Stimulated activated CD8-positive, alpha-beta memory T cell treated with anti-CD3 and anti-CD28 coated beads, Interleukin-7, amount 100 ng/mL, for 48 hours (primary cell): ENCODE measurements at places on chromosomes 5 and 9.

DNA sequence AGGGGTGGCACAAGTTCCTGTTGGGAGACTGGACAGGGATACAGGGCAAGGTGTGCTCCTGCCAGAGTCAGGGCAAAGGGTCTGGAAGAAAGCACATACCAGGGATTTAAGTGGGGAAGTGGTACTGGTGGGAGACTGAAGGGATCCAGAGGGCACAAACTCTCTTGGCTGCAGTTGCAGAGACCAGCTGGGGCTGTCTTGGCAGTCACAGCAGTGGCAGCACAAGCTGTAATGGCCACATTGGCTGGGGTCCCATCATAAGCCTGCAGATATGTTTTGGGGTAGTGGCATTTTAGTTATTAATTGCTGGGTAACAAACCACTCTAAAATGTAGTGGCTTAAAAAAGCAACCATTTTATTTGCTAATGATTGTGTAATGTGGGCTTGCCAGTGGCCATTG is 492.2 kb downstream of the ENC1 start:
- no peak for DNase-seq

DNA sequence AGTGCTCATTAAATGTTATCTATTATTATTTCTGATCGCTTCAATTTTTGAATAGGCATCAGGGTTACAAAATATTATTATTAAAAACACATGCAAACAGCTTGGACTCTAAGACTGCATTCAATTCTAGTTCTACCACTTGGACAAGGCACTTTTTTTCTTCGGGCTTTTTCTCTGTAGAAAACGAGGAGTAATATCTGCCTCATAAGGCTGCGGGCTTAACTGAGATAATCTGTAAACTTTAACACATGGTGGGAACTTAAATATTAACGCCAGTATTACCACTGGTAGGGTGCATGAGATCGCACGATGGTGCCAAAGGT is 511 bp upstream of the SPDL1 start:
- DNase-seq, result no peak

- DNase-seq, result no peak
These were observed 179.4 kb upstream of the NR3C1 start for GRCh38 chr5:143582869-143583268.

DNA sequence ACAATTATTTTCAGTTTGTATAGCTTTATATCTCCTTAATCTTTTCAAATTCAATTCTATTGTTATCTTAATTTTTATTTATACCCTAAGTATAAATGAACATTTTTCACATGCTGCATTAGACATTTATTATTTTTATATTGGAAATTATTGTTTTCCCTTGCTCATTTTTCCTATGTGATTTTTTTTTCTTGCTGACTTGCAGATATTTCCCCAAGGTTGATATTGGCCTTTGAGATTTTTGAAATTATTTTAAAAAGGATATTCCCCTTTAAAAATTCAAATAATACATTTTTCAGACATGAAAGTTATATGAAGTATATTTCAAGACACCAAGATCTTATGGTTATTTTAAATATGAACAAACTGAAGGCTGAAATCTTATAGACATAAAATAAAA is 234.2 kb downstream of the TRIM36 start:
- no peak for DNase-seq

DNA sequence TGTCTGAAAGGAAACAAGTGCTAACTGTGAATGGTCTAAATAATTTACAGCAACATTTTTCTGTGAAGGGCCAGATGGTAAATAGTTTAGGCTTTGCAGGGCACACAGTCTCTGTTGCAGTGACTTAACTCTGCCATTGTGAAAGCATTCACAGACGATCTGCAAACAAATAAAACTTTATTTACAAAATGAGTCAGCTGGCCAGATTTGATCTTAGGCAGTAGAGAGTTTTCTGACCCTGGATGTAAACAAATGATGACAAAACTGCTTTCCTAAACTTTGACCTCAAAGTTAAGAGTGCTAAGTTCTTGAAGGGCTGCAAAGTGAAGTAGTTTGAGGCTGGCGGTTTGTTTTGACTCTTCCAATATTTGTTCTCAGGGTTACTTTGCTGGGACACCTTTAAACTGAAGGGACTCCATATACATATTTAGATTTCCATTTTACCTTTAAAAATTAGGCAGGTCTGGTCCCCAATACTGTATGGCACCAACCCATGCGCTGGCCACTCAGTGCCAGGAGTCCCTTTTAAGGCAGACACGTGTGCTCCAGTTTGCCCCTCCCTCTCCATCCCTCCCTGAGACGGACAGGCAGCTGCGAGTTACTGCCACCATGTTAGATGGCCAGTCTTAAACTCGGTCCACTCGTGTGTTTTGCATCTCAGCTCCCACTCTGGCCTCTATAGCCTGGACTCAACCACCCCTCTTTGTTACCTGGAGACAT is 4.0 kb upstream of the ADAMTS16 start:
- DNase-seq, result no peak

DNA sequence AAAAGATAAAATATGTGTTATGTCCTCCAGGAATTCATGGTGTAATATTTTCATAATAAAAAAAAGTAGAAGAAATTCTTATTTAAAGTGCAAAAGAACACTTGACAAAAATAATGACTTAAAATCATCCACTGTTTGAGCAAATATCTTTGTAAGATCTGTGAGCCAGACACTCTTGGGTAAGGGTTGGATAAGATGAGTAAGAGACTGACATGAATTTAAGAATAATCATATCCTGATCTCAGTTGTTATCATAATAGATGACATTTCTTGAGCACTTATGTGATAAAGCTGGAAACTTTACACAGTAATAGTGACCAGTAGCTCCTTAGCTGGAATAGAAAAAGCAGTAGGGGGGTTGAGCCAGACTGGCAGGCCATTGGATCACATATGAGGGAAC is 40.0 kb upstream of the ADRB2 start:
- DNase-seq, result no peak

DNA sequence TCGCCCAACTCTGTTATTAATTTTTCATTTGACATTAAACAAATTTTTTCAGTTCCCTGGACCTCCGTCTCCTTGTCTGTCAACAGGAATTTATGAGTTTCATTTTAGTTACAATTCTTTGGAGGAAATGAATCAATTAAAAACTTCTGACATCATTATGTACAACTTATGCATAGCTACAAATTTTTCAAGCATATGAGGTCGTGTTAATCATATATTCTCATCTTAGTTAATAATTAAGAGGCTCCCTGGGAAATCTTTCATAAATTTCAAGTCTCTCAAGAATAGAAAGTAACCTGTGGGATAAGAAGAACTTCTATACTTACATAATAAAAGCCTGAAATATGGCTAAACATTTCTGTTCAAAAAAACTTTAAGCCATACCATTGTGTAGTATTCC is 3.4 kb downstream of the UGT3A1 start:
- no peak for DNase-seq

GRCh38 chr5:173200356-173200755 is 34.6 kb downstream of the NKX2-5 start:
- no peak for DNase-seq

DNA sequence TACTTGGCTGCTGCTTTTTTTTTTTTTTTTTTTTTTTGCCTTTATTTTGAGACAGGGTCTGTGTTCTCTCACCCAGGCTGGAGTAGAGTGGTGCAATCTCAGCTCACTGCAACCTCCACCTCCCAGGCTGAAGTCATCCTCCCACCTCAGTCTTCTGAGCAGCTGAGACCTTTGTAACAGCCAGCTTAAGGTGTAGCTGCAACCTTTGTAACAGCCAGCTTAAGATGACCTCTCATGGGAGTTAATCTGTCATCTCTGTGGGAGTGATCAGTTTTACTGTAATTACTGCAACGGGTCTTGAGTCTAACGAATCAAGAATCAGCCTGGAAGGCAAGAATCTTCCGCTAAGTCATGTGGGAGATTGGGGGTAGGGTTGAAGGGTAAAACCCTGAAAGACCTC is 31.6 kb upstream of the SNX2 start:
- DNase-seq, result no peak
